ENCODE measurements at places on chromosomes 7 and 10.

GRCh38 chr7:137891016-137891655, 44.4 kb upstream of the DGKI start:
- DNase-seq: no peak

GRCh38 chr10:45627412-45628048, 45.0 kb downstream of the ZFAND4 start:
- no peak for DNase-seq

DNA sequence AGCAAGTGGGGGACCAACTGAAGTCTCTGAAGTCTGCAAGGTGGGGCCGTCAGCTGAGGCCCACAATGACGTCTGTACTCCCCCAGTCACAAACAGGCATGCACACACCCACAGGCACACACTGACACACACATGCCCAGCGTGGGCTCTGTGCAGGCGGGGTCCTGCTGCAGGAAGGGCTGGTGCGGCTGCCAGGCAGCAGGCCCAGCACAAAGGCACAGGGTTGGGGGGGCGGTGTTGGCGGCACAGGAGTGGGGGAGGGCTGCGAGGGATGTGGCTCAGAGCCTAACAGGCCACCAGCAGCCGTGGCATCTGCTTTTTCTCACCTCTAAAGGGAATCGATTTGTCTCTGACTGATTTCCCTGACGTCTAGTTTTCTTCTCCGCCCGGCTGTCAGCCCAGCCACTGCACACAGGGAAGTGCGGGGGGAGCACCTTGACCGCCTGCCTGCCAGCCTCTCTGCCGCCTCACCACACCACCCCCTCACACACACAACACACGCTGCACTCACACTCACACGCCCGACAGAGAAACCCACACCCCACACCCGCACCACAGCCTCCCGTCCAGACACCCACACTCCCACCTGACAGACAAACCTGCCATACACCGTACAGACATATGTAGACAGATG, 43.5 kb upstream of the ZMIZ1 start:
- DNase-seq: no peak

DNA sequence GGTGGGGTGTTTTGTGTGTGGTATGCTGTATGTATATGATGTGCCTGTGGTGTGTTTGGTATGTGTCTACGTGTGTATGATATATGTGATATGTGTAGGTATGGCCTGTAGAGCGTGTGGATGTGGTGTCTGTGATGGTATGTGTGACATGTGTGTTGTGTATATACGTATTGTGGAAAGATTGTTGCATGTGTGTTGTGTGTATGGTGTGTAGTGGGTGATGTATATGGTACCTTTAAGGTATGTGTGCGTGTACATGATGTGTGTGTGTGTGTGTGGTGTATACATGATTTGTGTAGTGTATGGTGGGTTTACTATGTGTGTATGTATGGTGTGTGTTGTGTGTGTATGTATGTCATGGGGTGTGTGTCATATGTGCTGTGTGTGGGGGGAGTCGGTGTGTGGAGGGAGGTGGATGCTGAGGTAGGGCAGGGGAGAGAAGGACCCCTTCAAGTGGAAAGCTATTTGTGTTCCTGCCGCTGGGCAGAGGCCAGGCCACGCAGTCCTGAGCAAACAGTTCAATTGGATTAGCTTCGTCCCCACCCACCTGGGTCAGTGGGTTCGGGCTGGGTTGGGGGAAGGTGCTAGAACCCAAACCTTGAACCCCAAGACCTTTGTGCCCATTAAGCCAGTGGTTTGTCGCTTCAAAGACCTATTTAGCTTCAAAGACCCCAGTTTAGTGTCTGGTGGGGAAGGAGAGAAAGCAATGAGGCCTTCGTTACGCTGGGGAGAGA, 1.9 kb upstream of the TRPV6 start:
- DNase-seq: no peak
